T47D (cell line): ENCODE measurements at places on chromosomes 2 and 18.

- no peak for DNase-seq
Observed at GRCh38 chr2:224545884-224546644, 39.1 kb downstream of the CUL3 start.

- DNase-seq, result peak; percentile 42
Observed at GRCh38 chr18:76495435-76496193, 572 bp upstream of the ZNF516 start.

GRCh38 chr2:172246649-172247048, 143.9 kb upstream of the DLX2 start:
- no peak for DNase-seq

DNA sequence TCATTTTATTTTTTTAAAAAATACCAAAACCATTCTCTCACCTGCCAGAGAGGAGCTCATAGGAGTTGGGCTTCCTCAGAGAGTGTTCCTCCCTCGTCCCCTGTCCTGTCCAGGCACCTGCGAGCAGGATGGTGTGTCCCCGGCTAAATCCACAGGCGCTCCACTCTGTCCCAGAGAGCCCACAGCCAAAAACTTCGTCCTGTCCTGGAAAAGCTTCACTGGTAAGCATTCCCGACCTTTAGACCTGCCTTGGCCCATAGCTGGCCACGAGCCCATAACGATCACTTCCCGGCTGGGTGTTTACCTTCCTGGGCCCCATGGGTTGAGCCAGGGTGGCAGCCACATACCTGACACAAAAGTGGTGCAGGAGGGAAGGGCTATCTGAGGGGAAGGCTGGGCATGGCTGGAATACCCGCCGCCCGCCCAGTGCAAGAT, at the start of gene NGEF:
Gene NGEF (minus strand): TSS at position 230 of the 435 bp plus-strand sequence. CDS start 38,366 bp downstream, outside the sequence.
- no peak for DNase-seq

- no peak for DNase-seq
Observed at GRCh38 chr18:79926715-79927606, 24.5 kb downstream of the SLC66A2 start.

DNA sequence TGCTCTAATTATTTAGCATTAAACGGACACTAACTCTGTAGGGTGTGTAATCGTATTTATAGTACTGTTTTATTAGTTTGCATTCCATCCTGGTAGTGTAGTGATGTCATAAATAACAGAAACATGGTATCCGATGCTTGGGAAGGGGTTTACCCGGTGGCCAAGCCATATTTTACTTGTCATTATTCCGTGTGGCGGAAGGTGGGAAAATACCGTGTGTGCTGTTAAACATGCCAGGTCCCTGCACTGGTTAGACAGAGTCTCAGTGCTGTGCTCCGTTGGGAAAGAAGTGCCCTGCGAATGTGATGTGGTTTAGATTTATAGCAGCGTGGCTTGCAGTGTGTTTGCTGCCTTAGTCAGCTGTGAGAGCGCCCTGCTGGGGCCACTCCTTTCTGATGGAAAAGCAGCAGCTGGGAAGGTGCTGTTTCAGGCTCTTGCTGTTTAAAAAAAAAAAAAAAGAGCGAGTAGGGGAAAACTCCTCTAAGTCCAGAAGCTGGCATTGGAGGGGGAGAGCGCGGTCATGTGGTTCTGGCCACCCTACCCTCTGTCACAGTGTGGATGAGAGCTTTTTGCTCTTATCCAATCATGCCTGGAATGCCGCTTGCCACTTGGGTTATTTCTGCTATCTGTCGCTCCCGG, 211.0 kb downstream of the NEDD4L start:
- no peak for DNase-seq

- DNase-seq, result no peak
Observed at GRCh38 chr18:58692422-58693185, 21.3 kb downstream of the MALT1 start.

- no peak for DNase-seq
Observed at GRCh38 chr2:73103018-73103542, 9.7 kb downstream of the RAB11FIP5 start.
